ENCODE measurements at places on chromosomes 4 and X. TPM values are rescaled to one million over a fixed set of nuclear protein-coding genes. Genes with fewer than 3 reads are reported as not detected.
A peak's percentile ranks its signal among the peaks of the same experiment; 100 is the strongest.

ALB gene
- not detected for polyA plus RNA-seq

FRG2 gene
- polyA plus RNA-seq = not detected

TMEM31 gene
- polyA plus RNA-seq = not detected

NALF2 gene
- polyA plus RNA-seq = not detected

TACR3 gene
- polyA plus RNA-seq = not detected

RBM47 gene
- 0.48 TPM for polyA plus RNA-seq

FRAS1 gene
- polyA plus RNA-seq = under 0.01 TPM

PRRG3 gene
- not detected for polyA plus RNA-seq

TMEM156 gene
- polyA plus RNA-seq = 2.3 TPM

PRDM8 gene
- 14.3 TPM for polyA plus RNA-seq

ALAS2 gene
- not detected for polyA plus RNA-seq

RHOXF2 gene
- not detected for polyA plus RNA-seq

ODAPH gene
- polyA plus RNA-seq = not detected

REST gene
- 23.9 TPM for polyA plus RNA-seq

CCNA2 gene
- polyA plus RNA-seq = 13.1 TPM

ARX gene
- not detected for polyA plus RNA-seq

NUDT10 gene
- 2.5 TPM for polyA plus RNA-seq

KANTR gene
- polyA plus RNA-seq = 3.8 TPM

ERCC6L gene
- polyA plus RNA-seq = 1.7 TPM

CRLF2 gene
- polyA plus RNA-seq = not detected

SMIM31 gene
- polyA plus RNA-seq = not detected

FHDC1 gene
- polyA plus RNA-seq = 0.12 TPM

- DNase-seq = no peak
These were observed 25.0 kb downstream of the CCNQ start for GRCh38 chrX:153573984-153574383.

DNA sequence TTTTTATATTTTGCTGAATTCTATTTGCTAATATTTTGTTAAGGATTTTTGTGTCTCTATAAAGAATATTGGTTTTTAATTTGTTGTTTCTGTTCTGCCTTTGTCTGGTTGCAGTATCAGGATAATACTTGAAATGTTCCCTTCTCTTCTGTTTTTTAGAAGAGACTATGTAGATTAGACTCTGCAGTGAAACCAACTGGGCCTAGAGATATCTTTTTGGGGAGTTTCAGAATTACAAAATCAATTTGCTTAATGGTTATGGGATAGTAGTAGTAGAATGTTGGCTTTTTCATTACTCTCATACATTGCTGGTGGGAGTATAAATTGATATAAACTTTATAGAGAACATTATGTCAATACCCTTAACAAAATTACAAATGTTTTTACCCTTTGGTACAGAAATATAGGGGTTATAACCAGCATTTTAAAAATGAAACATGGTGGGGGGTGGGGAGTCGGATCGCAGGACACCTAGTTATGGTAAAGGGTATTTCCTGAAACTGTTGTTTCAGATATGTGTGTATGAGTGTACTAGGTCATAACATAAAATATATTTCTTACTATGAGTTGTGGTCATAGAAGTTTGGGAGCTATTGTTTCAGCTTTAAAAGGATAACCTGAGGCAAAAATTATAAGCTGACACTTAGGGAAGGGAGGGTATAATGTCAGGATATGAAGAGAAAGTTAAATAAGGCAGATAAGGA is 29.0 kb downstream of the CLOCK start:
- no peak for DNase-seq

- DNase-seq = no peak
These were observed 24.9 kb upstream of the HOPX start for GRCh38 chr4:56705966-56706365.

- no peak for DNase-seq
These were observed 602.5 kb downstream of the RAPGEF2 start for GRCh38 chr4:159705334-159705733.

GRCh38 chr4:81256059-81256970 is 41.3 kb upstream of the PRKG2 start:
- DNase-seq = no peak

DNA sequence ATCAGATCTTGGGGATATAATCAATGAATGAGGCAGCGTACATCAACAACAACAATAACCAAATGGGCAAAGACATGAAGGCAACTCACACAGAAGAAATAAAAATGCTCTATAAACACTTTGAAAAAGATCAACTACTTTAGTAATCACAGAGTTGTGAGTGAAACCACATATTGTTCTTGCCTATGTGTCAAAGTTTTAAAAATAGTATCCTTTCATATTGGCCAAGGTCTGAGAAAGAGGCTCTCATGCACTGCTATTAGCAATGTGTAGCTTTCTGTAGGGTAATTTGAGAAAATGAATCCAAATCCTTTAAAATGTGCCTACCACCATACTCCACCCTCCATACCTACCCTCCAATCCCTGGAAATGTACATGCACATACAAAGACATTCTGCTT is 25.0 kb downstream of the COQ2 start:
- DNase-seq = no peak

- no peak for DNase-seq
These were observed 7.2 kb upstream of the PITX2 start for GRCh38 chr4:110629780-110630687.

- no peak for DNase-seq
These were observed 208.6 kb upstream of the ETNPPL start for GRCh38 chr4:108971473-108971872.

DNA sequence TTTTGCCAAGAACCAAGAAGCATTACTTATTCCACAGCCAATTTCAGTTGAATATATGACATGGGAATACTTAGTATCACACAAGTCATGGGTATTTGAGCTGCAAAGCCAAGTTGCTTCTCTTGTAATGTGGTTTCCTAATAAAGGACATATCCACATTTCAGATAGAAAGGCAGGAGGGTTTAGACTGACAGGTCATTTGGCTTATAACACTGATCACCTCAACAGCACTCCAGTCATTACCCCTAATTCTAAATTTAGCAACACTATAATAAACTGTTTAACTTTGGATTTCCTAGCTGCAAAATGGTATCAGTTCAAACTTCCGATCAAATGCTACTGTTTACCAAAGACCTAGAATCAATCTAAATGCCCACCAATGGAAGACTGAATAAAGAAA is 114.0 kb upstream of the FTHL17 start:
- no peak for DNase-seq

GRCh38 chr4:94574616-94575015 is 122.9 kb downstream of the PDLIM5 start:
- no peak for DNase-seq

GRCh38 chr4:121182296-121182695 is 18.2 kb upstream of the TNIP3 start:
- DNase-seq = no peak

GRCh38 chrX:81708487-81708886 is 506.6 kb downstream of the SH3BGRL start:
- no peak for DNase-seq

DNA sequence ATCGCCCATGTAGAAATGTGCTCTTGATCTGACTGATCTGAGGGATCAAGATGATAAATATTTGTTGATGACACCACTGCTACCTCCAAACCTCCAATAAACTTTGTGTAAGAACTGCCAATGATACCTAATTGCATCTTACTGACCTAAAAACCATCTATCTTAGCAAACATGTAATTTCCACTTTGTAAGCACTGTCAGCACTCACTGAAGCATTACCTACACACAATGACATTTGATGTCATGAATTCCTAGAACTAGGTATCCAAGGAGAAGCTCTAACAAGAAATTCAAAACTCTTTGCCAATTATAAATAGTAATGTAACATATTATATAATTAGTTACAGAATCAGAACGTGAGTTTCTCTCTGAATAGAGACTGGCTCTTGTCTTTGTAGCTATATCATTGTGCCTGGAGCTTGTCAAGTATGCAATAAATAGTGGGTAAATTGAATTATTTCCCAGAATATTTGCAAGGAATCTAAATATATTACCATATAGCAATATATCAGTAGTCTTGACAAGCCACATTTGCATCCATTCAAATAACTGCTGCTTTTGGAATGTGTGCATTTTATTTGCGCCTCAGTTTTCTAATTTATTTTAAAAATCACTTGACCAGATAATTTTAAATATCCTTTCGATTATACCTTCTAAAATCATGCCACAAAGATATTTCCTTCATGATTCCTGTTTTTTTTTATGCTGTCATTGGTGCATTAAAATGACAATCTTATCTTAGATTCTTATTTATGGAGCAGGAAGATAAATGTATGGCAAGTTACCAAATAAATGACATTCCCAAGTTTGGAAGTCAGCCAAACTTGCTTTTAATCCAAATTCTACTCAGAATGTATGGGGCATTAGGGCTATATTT is 232.3 kb upstream of the NEIL3 start:
- DNase-seq = no peak

- DNase-seq = no peak
These were observed 6.3 kb downstream of the GPR143 start for GRCh38 chrX:9759337-9759736.

- no peak for DNase-seq
These were observed 589.6 kb downstream of the IL15 start for GRCh38 chr4:142226014-142226413.

DNA sequence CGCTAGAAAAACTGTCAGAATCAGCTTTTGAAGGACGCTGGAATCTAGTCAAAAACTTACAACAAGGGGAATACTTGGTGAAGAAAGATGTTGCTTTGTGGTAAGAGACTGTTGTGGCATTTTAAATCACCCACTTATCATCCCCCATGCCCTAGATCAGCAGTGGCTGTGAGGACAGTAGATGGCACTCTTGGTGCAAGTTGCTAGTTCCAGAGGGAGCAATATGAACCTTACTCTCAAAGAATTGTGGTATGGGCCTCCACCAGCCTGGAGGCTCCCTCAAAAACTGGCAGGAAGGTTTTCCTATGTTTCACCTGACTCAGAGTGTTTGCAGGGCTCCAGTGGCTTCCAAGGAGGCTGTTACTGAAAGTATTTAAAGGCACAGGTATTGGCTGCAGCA is 37.7 kb upstream of the SLC16A2 start:
- DNase-seq = no peak

DNA sequence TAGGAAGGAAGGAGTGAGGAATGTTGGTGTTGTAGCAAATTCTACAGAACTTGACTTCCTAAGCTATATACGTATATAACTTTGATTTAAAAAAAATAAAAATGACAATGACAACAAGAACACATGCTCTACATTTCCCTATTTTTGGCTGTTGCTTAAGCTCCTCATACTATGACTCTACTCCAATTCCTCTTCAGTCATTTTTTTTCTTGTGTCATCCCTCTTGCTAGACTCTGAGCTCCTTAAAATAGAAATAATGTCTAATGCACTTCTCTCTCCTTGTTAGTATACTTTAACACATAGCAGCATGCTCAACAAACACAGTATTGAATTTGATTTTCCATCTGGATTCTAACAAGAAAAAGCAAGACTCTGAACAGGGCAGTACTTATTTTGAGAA is 144.0 kb downstream of the HDX start:
- DNase-seq = no peak

- DNase-seq = no peak
These were observed 4.1 kb upstream of the WFS1 start for GRCh38 chr4:6265546-6265945.

GRCh38 chrX:114985967-114986592 is 31.3 kb downstream of the IL13RA2 start:
- no peak for DNase-seq

DNA sequence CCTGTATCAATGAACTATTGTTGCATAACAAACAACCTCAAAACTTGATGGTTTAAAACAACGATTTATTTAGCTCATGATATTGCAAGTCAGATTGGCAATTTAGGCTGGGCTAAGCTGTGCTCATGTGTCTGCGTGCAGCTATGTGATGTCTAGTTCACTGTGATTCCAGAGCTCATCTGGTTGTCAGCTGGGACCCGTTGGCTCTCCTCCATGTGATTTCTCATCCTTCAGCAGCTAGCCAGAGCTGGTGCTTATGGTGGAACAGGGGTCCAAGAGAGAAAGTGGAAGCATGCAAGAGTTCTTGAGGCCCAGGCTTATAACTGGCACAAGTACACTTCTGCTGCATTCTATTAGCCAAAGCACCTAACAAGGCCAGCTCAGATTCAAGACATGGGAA is 28.8 kb upstream of the TRPC3 start:
- DNase-seq = peak; percentile 18

DNA sequence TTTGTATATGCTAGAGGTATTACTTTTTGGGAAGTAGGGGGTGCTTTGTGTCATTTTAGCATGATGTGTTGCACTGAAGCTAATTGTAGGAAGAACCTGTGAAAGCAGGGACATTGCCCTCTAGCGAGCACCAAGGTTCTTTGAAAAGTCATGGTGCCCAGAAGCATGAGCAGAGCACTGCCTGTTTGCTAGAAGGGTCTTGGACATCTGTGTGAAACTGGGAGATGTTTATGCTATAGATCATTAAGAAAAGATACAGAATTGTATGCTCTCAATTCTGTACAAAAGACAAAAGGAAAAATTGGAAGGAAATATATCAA is 14.7 kb downstream of the GRPR start:
- no peak for DNase-seq

DNA sequence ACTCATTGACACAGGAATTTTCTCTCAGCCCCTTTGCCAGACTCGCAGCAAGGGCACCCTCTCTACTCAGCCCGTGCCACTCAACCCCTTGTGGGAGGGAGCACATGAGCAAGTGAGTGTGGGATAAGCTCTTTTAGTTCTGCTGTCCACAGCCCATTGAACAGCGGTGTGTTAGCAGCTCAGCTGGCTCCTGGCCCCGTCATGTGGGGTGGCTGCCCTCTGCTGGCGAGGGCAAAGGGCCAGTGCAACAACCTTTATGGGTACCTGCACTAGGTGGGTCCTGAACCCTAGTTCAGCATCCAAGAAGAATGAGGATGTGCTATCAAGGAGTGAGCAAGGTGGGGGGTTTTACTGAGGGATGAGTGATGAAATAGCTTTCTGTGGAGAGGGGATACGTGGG is 85.0 kb upstream of the ZNF81 start:
- no peak for DNase-seq

GRCh38 chr4:26782830-26783202 is 77.8 kb upstream of the STIM2 start:
- DNase-seq = no peak

DNA sequence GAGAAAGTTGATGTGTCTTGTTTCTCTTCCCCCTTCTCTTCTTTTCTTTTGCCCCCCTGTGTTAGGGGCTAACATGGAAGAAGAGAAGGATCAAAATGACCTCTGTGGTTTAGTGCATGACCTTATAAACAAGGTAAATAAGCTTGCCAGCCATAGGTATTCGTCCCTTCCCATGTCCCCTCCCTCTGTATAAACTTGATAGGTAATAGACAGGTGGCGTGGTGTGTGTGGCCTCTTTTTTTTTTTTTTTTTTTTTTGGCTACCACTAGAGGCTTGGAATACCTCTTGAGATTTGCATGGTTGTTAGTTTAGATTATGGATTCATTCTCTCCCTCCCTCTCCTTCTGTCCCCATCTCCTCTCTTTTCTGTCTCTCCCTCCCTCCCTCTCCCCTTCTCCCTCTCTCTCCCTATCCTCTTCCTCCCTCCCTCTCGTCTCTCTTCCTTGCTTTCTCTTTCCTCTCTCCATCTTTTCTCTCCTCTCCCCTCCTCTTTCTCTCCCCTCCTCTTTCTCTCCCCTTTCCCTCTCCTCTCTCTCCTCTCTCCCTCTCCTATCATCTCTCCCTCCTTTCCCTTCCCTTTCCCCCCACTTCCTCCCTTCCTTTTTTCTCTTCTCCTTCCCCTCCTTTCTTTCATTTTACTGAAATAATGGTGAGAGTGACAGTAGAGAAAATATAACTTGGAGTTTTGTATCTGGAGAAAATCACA is 134.4 kb downstream of the AFF1 start:
- DNase-seq = no peak

GRCh38 chrX:94361241-94361640 is 687.2 kb downstream of the FAM133A start:
- no peak for DNase-seq
